Immature natural killer cell (primary cell): ENCODE measurements at places on chromosomes 16 and 17. TPM values are rescaled to one million over a fixed set of nuclear protein-coding genes. Genes with fewer than 3 reads are reported as not detected.

Gene CLEC18B
- 0.20 TPM for polyA plus RNA-seq

- H3K27ac ChIP-seq = no peak overlapping the region
- DNase-seq = no peak
Measured at GRCh38 chr16:23520500-23520899, 10.2 kb upstream of the GGA2 start.

Gene PVALEF
- not detected for polyA plus RNA-seq

Gene PRRT2
- not detected for polyA plus RNA-seq

DNA sequence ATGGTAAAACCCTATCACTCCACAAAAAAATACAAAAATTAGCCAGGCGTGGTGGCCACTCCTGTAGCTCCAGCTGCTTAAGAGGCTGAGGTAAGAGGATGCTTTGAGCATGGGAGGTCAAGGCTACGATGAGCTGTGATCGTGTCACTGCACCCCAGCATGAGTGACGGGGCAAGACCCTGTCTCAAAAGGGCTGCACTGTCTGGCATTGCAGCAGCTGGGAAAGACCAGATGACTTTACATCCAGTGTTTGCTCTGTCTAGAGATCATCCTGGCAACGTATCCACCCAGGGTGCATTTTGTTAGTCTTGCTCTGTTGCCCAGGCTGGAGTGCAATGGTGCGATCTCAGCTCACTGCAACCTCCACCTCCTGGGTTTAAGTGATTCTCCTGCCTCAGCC lies 52.0 kb downstream of the MRM3 start:
- H3K4me1 ChIP-seq = no peaks in the 10 kb centered on the region
- H3K36me3 ChIP-seq = no peaks in the 10 kb centered on the region
- no peak overlapping the region for H3K4me3 ChIP-seq
- peaks cover 12% of the 10 kb centered on the region for H3K27me3 ChIP-seq
- H3K27ac ChIP-seq = no peak overlapping the region

DNA sequence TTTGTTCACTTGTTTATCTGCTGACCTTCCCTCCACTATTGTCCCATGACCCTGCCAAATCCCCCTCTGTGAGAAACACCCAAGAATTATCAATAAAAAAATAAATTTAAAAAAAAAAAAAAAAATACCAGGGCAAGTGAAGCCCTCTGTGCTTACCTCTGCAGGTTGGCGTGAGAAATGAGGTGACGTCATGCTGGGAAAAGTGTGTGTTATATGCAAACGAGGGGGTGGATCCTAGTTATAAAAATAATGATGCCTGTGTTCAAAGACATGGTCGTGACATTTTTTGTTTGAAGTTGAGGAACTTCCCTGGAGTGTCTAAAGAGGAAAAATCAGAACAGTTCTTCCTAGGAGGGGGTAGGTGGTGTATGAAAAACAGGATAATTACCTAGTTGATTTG lies 20.2 kb downstream of the TMC7 start:
- DNase-seq = no peak
- H3K27me3 ChIP-seq = peaks cover 2% of the 10 kb centered on the region
- H3K27ac ChIP-seq = no peak overlapping the region
- H3K4me3 ChIP-seq = no peak overlapping the region
- no peaks in the 10 kb centered on the region for H3K36me3 ChIP-seq
